ENCODE measurements at places on chromosomes 2 and 18.

GRCh38 chr18:44195394-44196140, 485.1 kb upstream of the SETBP1 start:
- DNase-seq = no peak

GRCh38 chr2:54083021-54083420, 32.4 kb upstream of the ACYP2 start:
- no peak for DNase-seq

DNA sequence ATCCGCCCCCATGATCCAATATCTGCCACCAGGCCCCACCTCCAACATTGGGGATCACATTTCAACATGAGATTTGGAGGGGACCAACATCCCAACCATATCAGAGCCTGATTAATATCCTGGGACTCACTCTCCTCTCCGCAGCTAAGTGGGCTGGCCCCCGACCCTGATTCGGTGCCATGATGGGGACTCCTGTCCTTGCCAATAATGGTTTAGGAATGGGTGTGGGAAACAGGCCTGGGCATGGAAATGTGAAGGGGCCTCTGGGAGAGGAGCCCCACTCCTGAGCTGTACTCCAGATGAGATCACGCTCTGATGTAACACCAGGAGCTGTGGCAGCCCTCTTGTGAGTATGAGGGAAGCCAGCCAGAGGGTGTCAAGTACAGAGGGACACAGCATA, 77.3 kb upstream of the SMAD7 start:
- no peak for DNase-seq

DNA sequence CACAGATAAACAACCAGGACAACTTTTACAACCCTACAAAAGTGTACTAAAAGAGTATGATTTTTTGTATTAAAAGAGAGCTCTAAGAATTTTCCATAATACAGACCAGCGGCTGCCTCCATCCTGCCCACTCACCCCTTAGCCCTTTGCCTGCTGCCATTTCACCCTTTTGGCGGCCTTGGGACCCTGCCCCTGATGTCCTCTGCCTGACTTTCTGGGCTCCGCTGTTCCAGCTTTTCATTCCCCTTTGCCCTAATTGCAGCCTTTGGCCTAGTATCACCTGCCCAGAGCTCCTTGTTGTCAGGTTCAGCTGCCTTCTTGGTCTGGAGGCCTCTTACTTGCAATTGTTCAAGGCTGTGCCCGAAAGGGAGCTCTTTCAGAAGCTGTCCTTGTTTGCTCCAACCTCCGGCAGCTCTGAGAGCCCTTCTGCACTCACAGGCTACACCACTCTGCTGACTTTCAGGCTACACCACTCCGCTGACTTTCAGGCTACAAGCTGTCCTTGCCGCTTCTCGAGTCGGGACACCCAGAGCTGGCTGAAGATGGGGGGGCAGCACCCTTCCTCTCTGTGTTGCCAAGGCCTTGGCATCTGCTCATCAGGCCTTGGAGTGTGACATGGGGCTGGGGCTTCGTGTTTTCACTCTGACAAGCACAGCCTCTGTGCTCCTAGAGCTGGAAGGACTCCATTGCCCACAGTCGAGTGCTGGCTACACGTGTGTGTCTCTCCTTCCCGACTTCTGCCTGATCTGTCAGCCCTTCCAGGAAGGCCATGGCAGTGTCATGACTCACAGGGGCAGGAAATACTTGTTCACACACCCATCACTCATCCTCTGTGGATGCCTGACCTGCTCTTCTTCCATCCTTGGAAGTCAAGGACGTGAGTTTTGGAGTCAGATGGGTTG, 43.1 kb upstream of the HDAC4 start:
- DNase-seq = peak; percentile 66

- no peak for DNase-seq
Measured at GRCh38 chr2:232013701-232014353, 52.3 kb downstream of the DIS3L2 start.

DNA sequence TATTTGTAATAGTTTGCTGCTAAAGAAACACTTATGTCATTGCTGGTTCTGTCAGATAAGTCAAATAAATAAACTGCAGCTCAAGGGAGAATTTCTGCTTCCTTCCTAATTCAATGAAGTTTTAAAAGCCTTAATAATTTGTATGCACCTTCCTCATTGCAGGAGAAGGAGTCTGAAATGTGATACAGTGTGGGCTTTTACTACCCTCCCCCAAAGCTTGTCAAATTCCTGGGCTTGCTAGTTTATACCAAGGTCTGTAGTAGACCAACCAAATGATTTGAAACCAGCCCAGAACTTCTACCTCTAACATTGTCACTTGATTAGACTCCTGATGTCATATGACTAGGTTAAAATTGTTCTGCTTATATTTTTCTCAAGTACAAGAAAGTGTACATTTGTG, 131.8 kb downstream of the DTNA start:
- DNase-seq = no peak

DNA sequence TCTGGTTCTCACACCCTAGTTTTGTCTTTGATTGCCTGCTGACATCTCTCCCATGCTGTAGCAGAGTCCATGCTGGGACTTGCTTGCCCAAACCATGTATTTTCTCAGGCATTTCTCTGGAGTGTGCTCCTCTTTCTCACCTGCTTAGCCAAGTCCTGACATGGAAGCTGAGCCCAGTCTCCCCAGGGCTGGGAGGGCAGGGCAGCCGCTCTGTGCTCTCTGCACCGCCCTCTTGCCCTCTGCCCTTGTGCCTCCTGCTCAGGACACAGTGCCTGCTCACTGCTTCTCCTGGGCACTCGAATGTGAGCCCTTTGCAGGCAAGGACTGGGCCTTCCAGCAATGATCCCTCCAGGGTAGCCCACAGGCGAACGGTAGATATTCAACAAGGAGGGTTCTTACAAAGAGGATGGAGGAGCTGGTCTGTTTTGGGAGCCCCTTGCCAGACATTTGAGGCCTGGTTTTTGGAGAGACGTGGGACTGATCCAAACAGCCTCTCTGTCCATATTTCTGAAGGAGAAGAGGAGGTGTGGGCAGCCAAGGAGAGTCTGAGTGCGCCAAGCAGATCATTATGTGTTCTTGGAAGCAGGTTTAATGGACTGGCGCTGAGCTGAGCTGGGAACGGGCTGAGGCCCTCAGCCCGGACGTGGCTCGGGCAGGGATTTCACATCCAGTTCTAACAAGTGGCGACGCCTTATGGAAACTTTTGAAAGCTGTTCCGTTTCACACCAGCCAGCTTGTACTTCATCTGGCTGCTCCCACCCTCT, 4.0 kb downstream of the SLC14A2 start:
- peak; percentile 82 for DNase-seq

DNA sequence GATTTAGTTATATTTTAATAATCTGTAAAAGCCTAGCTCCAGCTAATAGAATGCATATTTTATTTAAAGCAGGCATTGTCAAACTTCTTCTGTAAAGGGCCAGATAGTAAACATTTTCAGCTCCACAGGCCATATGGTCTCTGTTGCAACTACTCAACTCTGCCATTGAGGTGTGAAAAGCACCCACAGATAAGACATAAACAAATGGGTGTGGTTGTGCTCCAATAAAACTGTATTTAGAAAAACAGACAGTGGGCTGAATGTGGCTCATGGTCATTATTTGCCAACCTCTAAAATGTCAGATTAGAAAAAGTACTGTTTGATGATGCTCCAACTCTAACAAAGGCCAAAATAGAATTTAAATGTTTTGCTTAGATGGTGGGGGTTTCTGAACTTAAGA, 519.9 kb downstream of the RNF144A start:
- DNase-seq = no peak

DNA sequence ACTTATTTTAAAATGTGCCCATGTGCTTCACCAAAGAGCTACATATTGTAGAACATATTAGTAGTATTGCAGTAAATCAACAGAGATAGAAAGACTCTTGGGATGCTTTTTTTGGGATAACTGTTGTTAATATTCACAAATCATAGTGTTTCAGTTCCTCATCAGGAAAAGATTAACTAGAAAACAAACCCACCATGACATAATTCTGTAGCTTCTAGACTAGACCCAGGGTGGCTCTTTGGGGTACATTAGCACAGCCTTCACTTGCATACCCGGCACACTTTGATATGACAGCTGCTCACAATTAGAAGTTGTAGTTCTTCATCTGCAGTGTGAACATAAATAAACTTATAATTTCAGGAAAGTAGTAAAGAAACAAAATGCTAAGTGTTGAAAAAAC, 154.2 kb downstream of the ATP9B start:
- no peak for DNase-seq

- no peak for DNase-seq
Measured at GRCh38 chr2:223416815-223417610, 185.1 kb downstream of the SCG2 start.

DNA sequence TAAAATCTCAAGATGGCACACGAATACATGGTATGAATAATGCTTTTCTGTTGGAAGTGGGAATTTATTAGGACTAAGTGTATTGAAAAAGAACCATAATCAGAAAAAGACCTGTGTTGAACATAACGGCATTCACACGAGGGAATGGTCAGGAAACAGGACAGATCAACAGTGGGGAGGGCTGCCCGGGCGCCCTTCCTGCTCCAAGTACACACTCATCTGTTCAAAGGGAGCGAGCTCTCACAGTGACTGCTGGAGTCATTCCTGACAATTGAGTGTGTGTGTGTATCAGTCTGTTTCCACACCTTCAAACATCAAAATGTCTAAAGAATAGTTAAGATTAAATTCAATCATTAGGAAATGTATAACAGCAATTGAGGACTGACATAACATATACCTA, 167.2 kb downstream of the HDAC4 start:
- no peak for DNase-seq

DNA sequence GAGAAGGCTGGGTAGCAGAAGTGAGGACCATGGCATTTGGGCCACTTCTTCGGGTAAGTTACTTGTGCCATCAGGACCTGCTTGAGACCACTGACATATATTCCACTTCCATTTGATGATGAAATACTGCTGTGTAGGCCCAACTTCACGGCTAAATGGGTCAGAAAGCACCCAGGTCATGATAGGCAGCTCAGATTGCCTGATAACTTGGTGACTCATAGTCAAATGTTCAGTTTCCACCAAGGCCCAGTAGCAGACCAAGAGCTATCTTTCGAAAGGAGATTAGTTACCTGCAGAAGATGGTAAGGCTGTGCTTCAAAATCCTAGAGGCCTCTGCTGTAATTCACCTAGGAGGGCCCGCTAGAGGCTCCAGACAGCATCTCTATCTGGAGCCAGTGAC, 31.8 kb upstream of the MEX3C start:
- no peak for DNase-seq

- no peak for DNase-seq
Measured at GRCh38 chr18:10442551-10442971, 11.9 kb upstream of the APCDD1 start.

DNA sequence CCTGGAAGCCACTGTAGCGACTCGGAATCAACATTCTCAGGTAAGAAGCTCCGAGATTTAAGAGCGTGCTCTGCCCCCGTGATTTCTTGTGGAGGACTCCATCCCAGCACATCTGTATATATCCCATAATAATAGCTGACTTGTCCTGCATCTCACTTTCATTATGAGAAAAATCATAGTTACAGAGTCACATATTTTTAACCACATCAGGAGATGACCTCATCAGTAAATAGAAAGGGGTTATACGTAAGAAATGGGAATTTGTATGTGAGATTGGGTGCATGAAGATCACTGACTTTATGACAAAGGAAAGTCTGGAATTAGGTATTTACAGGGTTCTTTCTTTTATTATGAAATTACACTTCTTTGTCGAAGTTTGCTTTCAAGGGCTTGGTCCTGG, 16.4 kb upstream of the TMEM18 start:
- no peak for DNase-seq

DNA sequence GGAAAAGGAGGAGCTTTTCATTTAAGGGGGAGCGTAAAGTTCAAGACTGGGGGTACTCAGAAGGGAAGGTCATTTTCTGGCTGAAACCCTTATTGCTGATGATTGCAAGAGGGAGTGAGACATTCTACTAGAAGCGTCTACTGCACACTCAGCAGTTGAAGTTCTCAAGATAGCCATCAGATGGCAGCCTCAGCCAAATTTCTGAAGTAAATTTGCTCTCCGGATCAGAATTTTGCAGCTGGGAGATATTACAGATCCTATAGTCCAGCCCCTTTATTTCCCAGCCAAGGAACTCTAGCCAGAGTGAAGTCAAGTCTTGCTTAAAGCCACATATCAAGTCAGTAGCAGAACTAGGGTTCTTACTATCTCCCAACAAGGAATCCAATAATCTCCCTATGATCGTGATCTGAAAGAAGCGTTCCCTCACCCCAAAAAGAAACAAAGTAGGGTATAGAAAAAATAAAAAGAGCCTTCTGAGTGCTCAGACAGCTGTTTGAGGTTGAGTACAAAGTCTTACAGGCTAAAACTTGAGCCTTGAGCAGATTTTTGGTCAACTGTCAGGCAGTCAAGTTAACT, 24.0 kb downstream of the RAX start:
- no peak for DNase-seq

GRCh38 chr2:43073401-43073825, 153.0 kb downstream of the ZFP36L2 start:
- no peak for DNase-seq

DNA sequence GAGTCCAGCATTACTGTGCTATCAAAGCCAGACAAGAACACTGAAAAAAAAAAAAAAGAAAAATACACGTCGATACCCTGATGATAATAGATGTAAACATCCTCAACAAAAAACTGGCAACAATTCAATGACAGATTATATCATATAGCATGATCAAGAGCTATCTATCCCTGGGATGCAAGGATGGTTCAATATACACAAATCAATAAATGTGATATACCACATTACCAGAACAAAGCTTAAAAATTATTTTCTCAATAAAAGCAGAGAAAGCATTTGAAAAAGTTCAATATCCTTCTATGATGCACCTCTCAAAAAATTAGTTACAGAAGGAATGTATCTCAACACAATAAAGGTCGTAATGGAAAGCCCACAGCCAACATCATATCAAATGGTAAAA, 332.8 kb upstream of the MMADHC start:
- no peak for DNase-seq

DNA sequence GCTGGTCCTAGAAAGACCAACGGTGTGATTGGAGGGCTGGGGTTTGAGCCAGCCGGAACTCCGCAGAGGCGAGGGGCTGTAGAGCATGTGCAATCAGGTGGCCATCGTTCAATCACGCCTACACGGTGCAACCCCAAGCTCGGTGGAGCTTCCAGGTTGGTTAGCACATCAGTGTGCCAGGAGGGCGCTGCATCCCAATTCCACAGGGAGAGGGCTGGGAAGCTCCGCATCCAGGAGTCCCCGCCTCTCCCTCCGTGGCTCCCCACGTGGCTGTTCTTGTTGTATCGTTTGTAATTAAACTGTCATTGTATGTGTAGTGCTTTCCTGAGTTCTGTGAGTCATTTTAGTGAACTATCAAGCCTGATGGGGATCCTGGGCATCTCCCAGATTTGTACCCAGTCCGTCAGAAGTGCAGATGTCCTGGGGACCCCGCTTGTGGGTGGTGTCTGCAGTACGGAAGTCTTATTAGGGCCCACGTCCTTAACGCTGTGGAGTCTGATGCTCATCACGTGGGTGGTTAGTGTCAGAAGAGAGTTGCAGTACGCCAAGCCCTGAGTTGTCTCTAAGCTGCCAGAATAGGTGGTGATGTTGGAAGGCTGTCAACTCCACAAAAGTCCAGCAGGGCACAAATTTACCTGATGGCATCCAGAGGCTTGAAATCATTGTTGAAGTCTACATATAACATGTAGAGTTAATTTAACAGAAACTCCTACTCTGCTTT, 20.6 kb upstream of the AMMECR1L start:
- no peak for DNase-seq
